Stimulated activated CD4-positive, alpha-beta T cell treated with anti-CD3 and anti-CD28 coated beads, Interleukin-4, amount 100 ng/mL, for 1 hour (primary cell): ENCODE measurements at places on chromosomes 13 and 19.
A peak's percentile ranks its signal among the peaks of the same experiment; 100 is the strongest.

DNA sequence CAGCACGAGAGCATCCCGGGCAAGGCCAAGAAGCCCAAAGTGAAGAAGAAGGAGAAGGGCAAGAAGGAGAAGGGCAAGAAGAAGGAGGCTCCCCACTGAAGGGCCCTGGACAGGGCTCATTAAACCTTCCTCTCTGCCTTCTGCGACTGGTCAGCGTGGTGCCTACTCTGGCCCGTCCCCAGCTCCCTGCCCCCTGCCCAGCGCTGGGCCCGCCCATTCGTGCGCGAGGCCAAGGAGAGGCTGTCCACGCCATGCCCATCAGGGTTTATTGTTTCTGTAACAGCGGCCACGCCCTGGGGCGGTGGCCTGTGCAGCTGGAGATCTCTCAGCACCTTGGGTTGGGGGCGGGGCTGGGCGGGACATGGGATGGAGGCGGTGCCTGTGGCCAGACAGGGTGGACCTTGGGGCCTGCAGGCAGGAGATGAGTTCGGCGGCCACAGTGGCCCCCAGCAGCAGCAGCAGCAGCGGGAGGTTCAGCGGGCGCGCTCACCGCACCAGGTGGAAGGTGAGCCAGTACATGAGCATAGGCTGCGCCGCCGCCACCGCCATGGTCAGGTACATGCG, 897 bp downstream of the C19orf33 start:
- DNase-seq = no peak

DNA sequence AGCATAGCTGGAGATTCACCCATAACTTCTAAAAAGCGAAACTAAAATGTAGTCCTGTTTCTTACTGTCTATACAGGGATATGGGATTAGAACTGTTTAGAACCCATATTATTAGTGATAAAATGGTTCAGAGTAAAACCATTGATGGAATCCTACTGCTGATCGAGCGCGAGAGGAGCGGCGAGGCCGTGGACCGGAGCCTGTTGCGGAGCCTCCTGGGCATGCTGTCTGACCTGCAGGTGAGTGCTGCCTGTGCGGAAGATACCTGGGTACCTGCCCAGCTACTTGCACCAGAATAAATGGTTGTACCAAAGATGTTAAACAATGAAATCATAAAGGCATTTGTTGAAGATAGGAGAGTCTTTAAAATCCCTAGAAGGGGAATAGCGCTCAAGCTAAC, 23.7 kb downstream of the CUL4A start:
- DNase-seq = no peak

- DNase-seq = no peak
These were observed 41.1 kb downstream of the CEACAM1 start for GRCh38 chr19:42487032-42487797.

- DNase-seq = no peak
These were observed 275.6 kb downstream of the DCLK1 start for GRCh38 chr13:35855531-35856019.

GRCh38 chr19:16661480-16662034, 618 bp downstream of the TMEM38A start:
- peak; percentile 3 for DNase-seq

DNA sequence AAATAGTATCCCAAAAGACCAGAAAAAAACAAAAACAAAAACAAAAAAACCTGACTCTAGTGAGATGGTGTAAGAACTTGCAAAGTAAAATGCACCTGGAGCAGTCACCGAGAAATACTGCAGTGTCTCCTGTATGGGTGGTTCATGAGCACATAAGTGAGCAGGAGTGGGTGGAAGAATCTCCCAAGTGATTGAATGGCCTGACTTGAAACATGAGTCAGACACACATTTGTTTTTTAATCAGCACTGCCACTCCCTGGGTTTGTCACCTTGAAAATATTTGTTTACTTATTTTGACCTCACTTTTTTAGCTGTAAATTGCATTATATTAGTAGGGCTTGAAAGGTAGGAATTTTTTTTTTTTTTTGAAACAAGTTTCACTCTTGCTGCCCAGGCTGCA, 2.0 kb downstream of the ZNF431 start:
- DNase-seq = no peak

DNA sequence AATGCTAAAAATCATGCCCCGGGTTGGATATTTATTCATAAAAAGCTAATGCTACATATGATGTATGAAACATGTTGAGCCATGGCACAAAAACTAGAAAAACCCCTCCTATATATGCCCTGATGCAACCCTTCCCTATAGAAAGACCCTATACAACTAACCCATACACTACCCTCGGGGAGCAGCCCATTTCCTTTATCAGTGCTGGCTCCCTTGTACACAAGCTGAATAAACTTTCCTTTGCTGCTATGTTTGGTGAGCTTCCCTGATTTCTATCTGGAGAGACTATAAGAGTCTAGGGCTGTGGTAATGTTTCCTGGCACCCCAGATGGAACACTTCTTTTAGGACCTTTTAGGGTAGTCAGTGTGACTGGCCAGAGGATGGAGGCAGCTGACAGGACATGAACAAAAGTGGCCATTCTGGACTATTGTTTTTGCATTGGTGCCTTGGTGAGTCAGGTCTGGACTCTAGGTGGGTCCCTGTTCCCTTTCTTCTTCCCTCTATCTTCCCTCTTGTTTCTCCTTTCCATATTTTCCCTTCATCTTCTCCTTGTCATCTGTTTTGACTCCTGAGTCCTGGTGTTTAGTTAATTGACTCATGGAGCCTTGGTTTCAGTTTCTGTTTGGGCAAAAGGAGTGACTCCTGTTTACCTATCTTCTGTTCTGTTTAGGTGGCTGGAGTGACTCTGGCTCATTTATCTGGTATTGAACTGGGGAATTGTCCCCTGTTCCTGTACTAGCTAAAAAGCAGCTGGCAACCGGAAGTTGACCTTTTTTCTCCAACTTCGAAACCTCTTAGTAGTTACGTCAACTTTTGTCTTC, 1321.8 kb upstream of the PCDH9 start:
- DNase-seq = no peak

DNA sequence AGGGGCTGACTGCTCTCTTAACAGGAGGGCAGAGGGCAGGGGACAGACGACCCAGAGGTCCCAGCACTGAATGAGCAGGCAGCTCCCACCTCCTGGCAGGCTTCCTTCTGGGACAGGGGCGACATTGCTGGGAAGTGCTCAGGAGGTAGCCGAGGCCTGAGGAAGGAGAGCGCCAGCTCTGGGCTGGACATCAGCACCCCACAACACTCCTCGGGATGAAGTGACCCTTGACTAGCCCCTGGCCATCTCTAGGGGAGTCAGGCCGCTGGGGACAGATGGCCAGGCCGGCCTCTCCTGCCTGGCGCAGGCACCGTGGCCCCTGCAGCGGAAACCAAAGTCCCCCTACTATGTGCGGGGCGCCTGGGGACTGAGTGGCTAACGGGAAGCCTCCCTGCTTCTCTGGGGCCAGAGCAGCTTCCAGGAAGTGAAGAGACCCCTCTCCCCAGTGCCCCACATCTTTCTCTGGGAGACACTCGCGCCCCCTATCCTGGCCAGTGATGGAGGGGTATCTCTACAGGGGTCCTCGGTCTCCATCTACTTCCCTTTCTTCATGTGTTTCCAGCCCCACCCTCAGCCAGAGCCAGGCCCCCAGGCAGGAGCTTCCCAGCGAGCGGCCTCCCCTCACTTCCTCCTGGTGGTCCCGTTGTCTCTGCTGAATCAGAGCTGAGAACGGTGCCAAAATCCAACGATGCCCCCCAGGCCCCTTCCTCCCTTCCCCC, 10.1 kb downstream of the PRR36 start:
- DNase-seq = no peak

GRCh38 chr19:29389495-29389894, 136.3 kb upstream of the VSTM2B start:
- DNase-seq = no peak
